ENCODE measurements at places on chromosomes 13 and 19. TPM values are rescaled to one million over a fixed set of nuclear protein-coding genes. Genes with fewer than 3 reads are reported as not detected.

- no peak for DNase-seq
Measured at GRCh38 chr19:1699386-1699785, 47.0 kb upstream of the TCF3 start.

- DNase-seq: no peak
Measured at GRCh38 chr19:38684078-38684861, 36.8 kb downstream of the ACTN4 start.

DNA sequence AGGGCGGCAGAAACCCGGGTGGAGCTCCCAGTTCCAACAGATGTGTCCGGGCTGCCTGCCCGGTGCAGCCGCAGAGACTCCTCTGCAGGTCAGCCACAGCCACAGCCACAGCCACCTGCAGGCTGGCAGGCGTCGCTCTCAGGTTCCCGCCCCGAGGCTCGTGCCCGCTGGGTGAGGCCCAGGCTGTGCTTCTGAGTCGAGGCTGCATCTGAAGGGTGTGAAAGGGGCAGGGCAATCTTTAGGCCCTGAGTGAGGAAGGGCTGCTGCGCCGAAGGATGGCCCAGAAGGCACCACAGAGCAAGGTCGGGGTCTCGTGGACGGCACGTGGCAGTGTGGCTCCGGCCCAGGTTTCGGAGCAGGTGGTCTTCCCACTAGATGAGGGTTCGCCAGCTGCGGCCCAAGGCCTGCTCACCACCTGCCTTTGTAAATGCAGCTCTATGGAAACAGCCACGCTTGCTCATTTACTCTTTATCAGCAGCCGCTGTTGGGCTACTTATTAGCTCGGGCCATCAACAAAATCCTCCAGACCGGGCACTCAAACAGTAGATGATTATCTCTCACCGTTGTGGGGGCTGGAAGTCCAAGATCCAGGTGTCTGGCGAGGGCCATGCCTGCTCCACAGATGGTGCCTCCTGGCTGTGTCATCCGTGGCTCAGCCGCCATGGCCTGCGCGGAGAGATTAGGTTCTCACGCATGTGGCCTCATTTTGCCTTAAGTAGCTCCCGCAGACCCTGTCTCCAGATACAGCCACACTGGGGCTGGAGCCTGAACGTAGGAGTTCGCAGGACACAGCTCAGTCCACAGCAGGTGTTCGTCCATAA is 40.3 kb upstream of the TFDP1 start:
- DNase-seq: no peak

GRCh38 chr13:90430127-90430526 is 917.4 kb upstream of the MIR17HG start:
- DNase-seq: no peak

DNA sequence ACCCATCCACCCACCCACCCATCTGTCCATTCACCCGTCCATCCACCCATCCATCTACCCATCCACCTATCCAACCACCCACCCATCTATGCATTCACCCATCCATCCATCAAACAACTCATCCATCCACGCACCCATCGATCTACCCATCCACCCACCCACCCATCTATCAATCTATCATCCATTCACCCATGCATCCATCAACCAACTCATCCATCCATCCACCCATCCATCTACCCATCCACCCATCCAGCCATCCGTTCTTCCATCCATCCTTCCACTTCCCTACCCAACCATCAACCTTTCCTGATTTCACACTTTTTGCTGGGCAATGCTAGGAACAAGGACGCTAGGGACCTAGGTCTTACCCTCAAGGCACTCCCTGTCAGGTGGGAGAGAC is 2.1 kb downstream of the TMEM238 start:
- no peak for DNase-seq

DNA sequence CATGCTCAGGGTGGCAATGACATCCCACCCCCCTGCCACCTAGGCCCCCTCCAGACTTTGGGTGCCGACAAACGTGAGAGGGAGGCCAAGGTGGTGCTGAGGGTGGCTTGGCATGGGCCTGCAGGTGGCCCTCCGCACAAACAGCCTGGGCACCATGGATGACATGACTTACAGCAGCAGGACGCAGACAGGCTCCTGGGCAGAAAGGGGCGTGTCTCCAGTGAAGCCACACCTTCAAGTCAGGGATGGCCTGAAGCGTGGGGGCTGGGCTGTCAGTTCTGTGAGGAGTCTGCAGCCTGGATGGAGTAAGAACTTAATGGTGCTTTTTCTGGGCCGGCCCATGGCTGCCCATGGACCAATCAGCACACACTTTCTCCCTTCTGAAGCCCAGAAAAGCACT is 25.3 kb downstream of the POMP start:
- no peak for DNase-seq

DNA sequence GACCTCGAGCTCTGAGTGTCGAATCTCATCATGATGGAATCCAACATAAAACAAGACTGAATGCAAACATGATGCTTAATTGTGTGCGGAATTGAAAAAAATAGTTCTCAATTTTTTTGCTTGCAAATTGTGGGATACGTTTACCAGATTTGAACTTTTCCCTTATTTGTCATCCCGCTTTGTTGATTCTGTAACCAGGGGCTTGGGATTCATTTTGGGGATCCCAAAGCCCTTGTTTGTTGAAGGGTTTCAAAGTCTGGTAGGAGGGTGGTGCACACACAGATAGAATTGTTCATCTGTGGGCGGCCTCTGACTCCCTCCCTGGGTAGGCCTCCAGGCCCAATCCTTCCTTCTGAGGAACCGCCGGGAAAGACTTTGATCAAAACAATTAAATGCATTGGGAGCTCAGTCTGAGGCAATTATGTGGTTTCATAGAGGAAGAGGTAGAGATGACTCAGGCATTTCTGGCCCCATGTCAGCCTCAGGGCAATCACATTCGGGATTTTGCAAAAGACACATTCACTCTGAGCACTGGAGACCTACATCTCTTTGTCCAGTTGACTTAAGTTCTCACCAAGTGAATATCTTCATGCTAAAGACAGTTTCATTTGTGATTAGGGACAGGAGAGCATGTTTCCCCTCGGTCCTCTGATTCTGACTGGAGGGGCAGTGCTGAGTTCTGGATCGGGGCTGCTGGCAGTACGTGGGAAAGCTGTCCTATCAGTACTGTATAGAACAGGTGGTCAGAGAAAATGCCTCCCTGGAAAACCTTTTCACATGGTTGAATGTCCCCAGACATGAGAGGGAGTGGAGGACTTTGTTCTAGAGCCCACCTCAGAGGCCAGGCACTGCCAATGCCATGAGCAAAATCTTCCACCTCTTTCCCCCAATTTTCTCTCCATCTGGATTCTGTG is 27.8 kb upstream of the IGFL4 start:
- no peak for DNase-seq

DNA sequence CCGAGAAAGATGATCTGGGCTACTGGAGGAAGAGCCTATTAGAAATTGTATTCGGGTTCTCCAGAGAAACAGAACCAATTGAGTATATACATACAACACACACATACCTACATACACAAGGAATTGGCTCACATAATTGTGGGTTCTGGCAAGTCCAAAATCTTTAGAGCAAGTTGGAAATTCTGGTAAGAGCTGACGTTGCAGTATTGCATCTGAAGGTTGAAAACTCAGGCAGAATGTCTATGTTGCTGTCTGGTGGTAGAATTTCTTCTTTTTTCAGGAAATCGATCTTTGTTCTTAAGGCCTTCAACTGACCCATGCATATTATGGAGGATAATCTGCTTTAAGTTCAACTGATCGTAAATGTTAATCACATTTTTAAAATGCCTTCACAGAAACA is 15.5 kb upstream of the OLFM4 start:
- DNase-seq: no peak

GRCh38 chr13:31073859-31074718 is 87.6 kb downstream of the HSPH1 start:
- no peak for DNase-seq

- DNase-seq: no peak
Measured at GRCh38 chr19:53871454-53871853, 3.8 kb downstream of the MYADM start.

GRCh38 chr13:97856304-97856675 is 97.2 kb upstream of the IPO5 start:
- no peak for DNase-seq

DNA sequence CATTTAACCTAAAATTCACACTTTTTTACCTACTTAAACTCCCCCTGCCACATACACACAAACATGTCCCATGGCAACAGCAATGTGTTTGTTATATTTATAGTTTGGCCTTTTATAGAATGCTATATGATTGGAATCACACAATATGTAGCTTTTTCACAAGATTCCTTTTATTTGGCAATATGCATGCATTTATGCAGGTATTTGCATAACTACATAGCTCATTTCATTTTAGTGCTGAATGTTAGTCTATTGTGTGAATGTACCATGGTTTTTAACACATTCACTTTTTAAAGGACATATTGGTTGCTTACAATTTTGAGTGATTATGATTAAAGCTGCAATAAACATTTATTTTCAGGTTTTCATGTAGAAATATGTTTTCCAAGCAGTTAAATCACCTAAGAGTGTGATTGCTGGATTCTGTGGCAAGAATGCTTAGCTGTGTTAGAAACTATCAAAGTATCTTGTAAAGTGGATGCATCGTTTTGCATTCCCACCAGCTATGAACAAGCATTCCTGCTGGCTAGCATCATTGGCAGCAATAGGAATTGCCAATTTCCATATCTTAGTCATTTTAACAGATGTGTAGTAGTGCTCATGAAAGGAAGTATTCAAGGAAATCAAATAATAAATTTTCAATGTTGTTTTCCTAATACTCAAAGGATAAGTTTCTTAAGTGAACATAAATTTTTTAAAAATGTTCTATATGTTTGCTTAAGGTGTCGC is 557.0 kb downstream of the SLITRK1 start:
- DNase-seq: no peak

GRCh38 chr19:31527443-31527842 is 178.2 kb upstream of the TSHZ3 start:
- DNase-seq: no peak

DNA sequence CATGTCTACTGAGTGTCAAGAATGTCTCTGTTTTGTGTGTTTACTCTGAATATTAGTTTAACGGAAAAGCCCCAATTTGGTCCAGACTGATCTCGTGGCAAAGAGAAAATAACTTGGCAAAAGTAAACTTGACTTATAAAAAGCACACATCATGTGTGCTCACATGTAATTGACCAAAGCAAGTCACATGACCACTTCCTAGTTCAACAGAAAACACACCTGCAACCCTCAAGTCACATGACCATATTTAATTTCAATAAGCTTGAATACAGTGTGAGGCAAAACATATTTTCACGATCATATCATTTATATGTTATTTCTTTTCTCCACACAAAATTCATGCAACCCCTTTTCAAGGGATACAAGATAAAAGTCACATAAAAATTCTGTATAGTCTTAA is 662.4 kb downstream of the SLITRK1 start:
- no peak for DNase-seq

DNA sequence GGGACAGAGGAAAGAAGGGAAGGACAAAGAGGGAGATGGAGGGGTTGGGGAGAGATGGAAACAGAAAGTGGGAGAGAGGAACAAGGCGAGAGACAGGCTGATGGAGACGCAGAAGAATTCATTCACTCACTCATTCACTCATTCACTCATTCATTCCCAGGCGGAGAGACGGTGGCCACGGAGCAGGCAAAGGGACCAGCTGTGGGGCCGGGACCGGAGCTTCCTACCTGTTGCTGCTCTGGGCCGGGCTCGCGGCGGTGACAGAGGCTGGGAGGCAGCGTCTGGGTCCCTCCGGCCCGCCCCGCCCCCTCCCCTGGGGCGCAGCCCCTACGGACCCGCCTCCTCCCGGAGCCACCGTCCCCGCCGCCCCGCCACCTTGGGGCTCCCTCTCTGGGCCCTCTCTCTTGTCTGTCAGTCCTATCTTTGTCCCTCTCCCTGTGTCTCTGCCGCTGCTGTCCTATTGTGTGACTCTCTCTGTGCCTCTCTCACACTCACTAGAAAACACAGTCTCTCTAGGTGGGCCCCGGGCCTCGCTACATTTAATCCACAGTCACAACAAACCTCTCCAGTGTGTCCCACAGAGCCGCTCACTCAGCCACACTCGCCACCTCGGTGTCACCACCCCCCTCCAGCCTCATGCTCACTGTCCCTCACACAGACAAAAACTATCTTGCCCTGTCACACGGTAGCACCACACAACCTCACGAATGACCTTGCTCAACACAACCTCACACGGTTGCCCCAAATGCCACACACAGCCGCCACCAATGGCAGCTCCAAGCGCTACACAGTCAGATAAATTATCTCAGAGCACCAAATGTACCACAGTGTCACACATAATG is at the start of gene GNG8:
Gene GNG8 (minus strand): TSS at position 283 of the 842 bp plus-strand sequence. CDS start 1,520 bp downstream, outside the sequence.
- DNase-seq: no peak

GRCh38 chr19:56681702-56682101 is 10.1 kb upstream of the ZNF835 start:
- no peak for DNase-seq

- DNase-seq: no peak
Measured at GRCh38 chr13:48162217-48162616, 67.3 kb upstream of the MED4 start.

- no peak for DNase-seq
Measured at GRCh38 chr13:110397436-110398115, 90.5 kb downstream of the COL4A2 start.

DNA sequence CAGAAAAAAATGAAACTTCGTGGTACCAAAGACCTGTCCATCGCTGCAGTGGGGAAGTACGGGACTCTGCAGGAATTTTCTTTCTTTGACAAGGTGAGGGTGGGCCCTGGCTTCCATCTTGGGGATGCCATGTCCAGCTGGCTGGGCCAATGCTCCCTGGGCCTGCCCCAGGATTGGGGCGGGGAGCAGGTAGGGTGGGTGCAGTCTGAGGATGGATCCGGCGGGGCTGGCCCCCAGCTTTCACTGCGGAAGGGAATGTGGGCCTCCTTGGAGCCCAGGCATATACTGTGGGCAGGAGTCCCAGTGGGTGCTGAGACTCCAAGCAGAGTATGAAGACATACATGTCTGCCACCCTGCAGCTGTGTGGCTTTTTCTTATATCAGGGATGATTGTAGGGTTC is 23.9 kb downstream of the SIN3B start:
- DNase-seq: no peak

DNA sequence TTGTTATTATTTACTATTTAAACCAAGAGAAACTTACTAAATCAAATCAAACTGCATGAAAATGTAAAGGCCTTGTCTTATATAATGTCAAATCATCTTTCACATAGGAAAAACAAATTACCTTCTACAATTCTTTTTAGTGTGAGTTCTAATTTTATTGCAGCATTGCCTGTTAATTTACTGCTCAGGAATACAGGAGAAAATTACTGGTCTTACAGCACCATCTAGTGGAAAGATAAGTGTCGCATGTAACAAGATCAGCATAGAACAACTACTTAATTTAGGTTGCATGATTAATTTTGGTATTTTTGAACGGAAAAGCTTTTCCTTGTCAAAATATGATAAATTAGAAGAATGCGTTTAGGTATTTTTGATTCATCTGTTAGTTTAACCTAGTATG is 502.7 kb downstream of the UQCRFS1 start:
- DNase-seq: no peak

Gene SIGLEC5
- not detected for total RNA-seq

Gene SLC15A1
- not detected for total RNA-seq

Gene KLHL1
- not detected for total RNA-seq

Data from activated T-helper 1 cell treated with anti-CD3 and anti-CD28 coated beads, Interleukin-12 subunit alpha, Interleukin-12 subunit beta, Interleukin-2, Interleukin-4 antibody, amounts not matched to agents 30 ng/mL and 10 ng/mL and 1 ng/mL, durations not matched to agents 14 hours and 24 hours and 36 hours (primary cell).